Activated naive CD4-positive, alpha-beta T cell treated with anti-CD3 and anti-CD28 coated beads for 36 hours (primary cell): ENCODE measurements at places on chromosomes 2 and 18. TPM values are rescaled to one million over a fixed set of nuclear protein-coding genes. Genes with fewer than 3 reads are reported as not detected.

GRCh38 chr2:14047491-14047890, 585.0 kb upstream of the LRATD1 start:
- H3K4me1 ChIP-seq: no peaks in the 10 kb centered on the region
- H3K36me3 ChIP-seq: no peaks in the 10 kb centered on the region
- no peak for DNase-seq
- H3K27me3 ChIP-seq: no peaks in the 10 kb centered on the region

- no peak overlapping the region for H3K4me3 ChIP-seq
- H3K36me3 ChIP-seq: no peaks in the 10 kb centered on the region
- DNase-seq: no peak
- H3K4me1 ChIP-seq: no peaks in the 10 kb centered on the region
These were observed 44.5 kb upstream of the TMEM17 start for GRCh38 chr2:62550461-62550860.

The SERPINB7 gene
- not detected for total RNA-seq

DNA sequence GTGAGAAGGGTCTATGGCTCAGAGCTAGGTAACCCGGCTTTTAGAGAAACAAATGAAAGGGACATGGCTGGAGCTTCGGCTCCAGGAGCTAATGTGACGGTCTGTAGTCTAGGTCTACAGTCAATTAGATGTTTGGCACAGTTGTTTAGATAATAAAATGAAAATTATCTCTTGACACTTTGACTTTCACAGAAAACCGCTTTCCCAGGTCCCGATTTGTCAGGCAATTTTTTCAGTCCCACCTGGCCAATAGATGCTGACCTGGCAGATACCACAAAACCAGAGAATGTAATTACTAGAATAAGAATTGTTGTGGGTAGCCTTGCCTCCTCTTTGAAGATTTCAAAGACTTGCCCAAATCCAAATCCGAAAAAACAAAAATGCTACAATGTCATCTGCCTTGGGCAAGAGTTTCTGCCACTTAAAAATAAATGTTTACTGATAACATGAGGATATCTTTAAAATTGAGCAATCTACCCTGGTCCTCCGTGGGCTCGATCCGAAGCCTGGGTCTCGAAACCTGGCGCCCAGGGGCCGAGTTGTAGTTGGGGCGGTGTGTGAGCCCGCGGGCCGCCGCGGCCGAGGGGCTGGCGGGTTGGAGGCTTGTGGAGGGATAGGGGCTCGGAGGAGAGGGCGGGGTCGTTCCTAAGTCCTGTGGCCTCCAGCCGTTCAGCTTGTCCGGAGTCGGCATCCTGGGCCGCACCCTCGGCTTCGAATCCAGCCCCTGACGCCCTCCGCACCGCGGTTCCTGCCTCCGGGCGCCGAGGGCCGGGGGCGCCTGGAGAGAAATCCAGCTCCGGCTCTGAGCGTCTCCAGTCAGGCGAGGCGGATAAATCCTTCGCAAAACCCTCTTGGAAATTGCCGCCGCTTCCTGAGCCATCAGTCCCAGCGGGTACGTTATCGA, 2.3 kb downstream of the EMX1 start:
- H3K27me3 ChIP-seq: peaks cover 68% of the 10 kb centered on the region
- H3K4me1 ChIP-seq: peaks cover 32% of the 10 kb centered on the region
- H3K27ac ChIP-seq: no peak overlapping the region
- DNase-seq: no peak
- no peak overlapping the region for H3K4me3 ChIP-seq

The CUL3 gene
- total RNA-seq: 66.0 TPM

The MROH2A gene
- not detected for total RNA-seq
